ENCODE measurements at places on chromosomes 3 and 15.
A peak's percentile ranks its signal among the peaks of the same experiment; 100 is the strongest.

- no peaks in the 10 kb centered on the region for H3K4me1 ChIP-seq
- no peak for DNase-seq
- no peak overlapping the region for H3K27ac ChIP-seq
- no peaks in the 10 kb centered on the region for H3K27me3 ChIP-seq
- no peak overlapping the region for H3K4me3 ChIP-seq
These were observed 32.9 kb downstream of the PLCH1 start for GRCh38 chr3:155712008-155712407.

- H3K27ac ChIP-seq: no peak overlapping the region
- 0 out of 2 replicates have a peak, but pooled peaks cover 2% of the 10 kb centered on the region for H3K27me3 ChIP-seq
- DNase-seq: no peak
- H3K4me1 ChIP-seq: peaks cover 2% of the 10 kb centered on the region
- H3K4me3 ChIP-seq: no peak overlapping the region
These were observed 19.7 kb upstream of the CCDC174 start for GRCh38 chr3:14631687-14632441.

DNA sequence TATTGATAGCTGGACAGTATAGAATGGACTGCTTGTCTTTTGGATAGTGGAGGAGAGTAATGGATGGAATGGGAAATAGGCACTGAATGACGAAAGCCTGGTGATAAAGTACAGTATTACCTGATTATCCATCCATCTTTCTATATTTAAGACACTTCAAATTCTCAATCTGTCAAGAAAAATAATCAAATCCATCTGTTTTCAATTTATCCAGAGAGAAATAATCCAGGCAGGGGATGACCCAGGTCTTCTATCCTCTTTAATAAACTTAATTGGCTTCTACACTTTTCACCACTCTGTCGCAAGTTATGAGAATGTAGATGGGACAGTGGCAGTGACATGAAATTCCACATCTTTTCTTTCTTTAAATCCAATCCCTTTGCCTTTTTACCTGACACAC lies 420.3 kb upstream of the PDZRN3 start:
- DNase-seq: no peak
- H3K27ac ChIP-seq: no peak overlapping the region
- H3K4me1 ChIP-seq: no peaks in the 10 kb centered on the region
- H3K36me3 ChIP-seq: no peaks in the 10 kb centered on the region

GRCh38 chr15:28986108-28986507 lies 100.3 kb downstream of the APBA2 start:
- peaks cover 7% of the 10 kb centered on the region for H3K27me3 ChIP-seq
- DNase-seq: no peak
- no peaks in the 10 kb centered on the region for H3K36me3 ChIP-seq
- H3K27ac ChIP-seq: no peak overlapping the region

GRCh38 chr15:89495638-89496145 lies 691 bp downstream of the RHCG start:
- H3K4me1 ChIP-seq: peaks cover 4% of the 10 kb centered on the region
- no peaks in the 10 kb centered on the region for H3K36me3 ChIP-seq
- no peak overlapping the region for H3K4me3 ChIP-seq
- H3K27me3 ChIP-seq: no peaks in the 10 kb centered on the region

DNA sequence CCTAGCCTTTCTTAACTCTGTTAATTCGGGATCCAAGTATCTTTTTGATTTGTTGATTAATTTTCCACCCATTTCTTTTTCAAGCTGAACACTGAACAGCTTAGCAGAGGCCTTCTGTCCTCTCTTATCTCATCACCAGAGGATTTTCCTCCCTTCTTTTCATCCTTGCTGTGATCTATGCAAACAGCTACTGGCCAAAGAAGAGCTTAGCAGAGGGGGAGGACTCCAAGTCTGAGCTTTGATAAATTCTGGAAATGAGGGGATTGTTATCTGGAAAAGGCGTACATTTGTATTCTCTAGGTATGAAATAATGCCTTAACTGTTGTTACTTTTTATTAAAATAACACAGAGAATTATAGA lies 13.4 kb downstream of the DZIP3 start:
- H3K27me3 ChIP-seq: no peaks in the 10 kb centered on the region
- H3K4me1 ChIP-seq: no peaks in the 10 kb centered on the region

DNA sequence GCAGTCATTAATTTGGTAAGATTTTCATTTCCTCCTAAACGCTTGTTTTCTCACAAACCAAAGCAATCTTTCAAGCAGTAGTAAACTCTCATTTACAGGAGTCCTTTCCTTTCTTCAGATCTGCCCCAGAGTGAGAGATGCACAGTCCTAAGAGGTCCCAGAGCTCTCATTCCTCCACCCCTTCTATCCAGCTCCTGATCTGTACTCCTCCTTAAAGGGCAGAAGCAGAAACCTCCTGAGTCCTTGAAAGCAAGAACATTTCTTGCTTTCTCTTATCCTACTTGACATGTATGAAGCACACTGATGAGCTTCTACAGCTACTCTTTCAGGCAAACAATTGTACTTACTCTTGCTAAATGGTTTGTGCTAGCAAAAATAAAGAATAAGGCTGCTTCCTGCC lies 11.7 kb downstream of the EXD1 start:
- no peak overlapping the region for H3K4me3 ChIP-seq
- H3K27me3 ChIP-seq: no peaks in the 10 kb centered on the region
- H3K4me1 ChIP-seq: no peaks in the 10 kb centered on the region
- no peaks in the 10 kb centered on the region for H3K36me3 ChIP-seq
- no peak for DNase-seq

DNA sequence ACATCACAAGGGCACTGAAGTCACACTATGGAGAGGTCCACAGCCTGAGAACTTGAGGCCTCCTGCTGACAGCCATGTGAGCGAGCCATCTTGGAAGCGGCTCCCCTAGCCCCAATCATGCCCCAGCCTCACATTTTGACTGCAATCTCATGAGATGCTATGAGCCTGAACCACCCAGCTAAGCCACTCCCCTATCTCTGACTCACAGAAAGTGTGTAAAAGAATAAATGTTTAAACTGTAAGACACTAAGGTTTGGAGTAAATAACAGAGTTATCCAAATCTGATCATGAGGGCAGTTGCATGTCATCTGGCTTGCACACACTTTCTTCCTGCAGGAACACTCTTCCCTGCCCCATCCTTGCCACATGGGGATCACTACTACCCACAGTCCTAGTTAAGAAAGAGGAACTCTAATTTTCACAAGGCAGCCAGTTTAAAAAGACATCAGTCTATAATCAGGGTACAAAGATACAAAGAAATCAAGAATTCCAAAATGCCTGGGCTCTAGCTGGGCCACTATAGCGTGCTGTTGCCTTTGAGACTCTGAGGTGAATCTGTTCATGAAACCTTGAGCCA lies 494.2 kb downstream of the FOXP1 start:
- no peak overlapping the region for H3K4me3 ChIP-seq
- no peaks in the 10 kb centered on the region for H3K36me3 ChIP-seq

GRCh38 chr3:49028298-49028672 lies 913 bp downstream of the IMPDH2 start:
- H3K27ac ChIP-seq: peak overlapping the region; percentile 68
- H3K36me3 ChIP-seq: peaks cover 33% of the 10 kb centered on the region
- DNase-seq: no peak

DNA sequence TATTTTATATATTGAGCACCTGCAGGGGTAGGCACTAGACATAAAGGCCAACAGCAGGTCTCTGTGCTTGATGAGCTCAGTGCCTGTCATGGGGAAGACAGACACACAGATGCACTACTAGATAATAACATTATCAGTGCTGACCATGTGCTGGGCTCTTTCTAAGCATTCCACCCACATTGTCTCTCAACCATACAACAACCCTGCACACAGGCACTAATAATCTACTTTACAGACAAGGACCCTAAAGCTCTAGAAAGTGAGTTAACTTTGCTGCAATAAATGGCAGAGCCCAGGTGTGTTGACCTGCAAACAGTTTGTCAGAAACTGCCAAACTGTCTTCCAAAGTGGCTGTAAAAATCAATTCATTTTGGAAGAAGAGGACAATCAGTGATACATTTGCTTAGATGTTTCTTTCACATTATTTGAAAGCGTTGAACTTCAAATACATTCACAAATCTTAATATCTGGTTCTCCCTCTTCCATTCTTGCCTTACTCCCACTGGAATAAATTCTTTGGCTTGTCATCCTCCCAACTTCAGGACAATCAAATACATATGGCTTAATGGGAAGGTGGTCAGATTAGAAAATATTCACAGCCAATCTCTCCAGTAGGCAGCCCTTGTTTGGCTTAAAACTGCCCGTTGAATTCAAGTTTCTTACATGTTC lies 11.0 kb upstream of the PP2D1 start:
- DNase-seq: no peak
- no peak overlapping the region for H3K27ac ChIP-seq
- H3K4me1 ChIP-seq: no peaks in the 10 kb centered on the region
- no peaks in the 10 kb centered on the region for H3K36me3 ChIP-seq

- no peaks in the 10 kb centered on the region for H3K4me1 ChIP-seq
- no peaks in the 10 kb centered on the region for H3K36me3 ChIP-seq
- no peaks in the 10 kb centered on the region for H3K27me3 ChIP-seq
- DNase-seq: no peak
- no peak overlapping the region for H3K27ac ChIP-seq
These were observed 878.5 kb downstream of the PLOD2 start for GRCh38 chr3:145282505-145282904.

- 0 out of 2 replicates have a peak, but pooled peaks cover 3% of the 10 kb centered on the region for H3K4me1 ChIP-seq
- no peak overlapping the region for H3K4me3 ChIP-seq
- no peak for DNase-seq
- no peaks in the 10 kb centered on the region for H3K36me3 ChIP-seq
These were observed 20.9 kb downstream of the KAT2B start for GRCh38 chr3:20060974-20061685.

GRCh38 chr3:130462089-130462488 lies 54.9 kb upstream of the COL6A6 start:
- no peak overlapping the region for H3K4me3 ChIP-seq
- H3K27me3 ChIP-seq: peaks cover 24% of the 10 kb centered on the region
- no peak for DNase-seq

DNA sequence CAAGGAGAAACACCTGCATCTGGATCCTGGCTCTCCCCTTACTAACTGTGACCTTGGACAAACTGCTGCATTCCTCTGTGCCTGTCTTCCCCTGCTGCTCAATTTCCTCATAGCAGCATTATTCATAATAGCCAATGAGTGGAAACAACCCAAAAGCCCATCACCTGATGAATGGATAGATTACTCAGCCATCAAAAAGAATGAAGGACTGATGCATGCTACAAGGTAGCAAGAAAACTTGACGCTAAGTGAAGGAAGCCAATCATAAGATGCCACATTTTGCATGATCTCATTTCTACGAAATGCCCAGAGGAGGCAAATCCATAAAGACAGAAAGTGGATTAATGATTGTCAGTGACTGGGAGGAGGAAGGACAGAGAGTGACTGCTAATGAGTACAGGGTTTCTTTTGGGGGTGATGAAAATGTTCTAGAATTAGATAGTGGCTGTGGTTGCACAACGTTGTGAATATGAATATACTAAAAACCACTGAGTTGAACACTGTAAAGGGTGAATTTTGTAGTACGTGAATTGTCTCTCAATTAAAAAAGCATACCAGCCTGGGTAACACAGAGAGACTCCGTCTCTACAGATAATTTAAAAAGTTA lies 11.2 kb downstream of the IGDCC4 start:
- DNase-seq: no peak
- H3K4me3 ChIP-seq: no peak overlapping the region
- H3K27me3 ChIP-seq: no peaks in the 10 kb centered on the region
- H3K36me3 ChIP-seq: no peaks in the 10 kb centered on the region
- no peak overlapping the region for H3K27ac ChIP-seq

DNA sequence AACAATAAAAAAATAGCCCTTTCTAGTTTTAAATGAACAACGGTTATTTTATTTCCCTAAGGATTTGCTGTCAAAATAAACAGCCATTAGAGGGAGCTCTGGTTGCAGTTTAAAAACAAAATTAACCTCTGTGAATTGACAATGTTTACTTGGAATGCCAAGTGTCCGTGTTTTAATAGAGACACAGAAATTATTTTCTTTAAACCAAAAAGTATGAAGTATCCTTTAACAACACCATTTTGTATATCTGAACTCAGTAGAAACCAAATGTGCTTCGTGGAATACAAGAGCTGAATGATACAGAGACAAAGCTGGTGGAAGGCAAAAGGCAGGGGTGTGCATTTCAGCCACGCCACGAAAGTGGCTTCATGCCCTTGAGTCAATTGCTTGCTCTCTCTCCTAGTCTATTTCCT lies 74.4 kb downstream of the MOBP start:
- DNase-seq: peak; percentile 13
- no peak overlapping the region for H3K27ac ChIP-seq
- H3K36me3 ChIP-seq: no peaks in the 10 kb centered on the region
- no peak overlapping the region for H3K4me3 ChIP-seq
- no peaks in the 10 kb centered on the region for H3K4me1 ChIP-seq
- no peaks in the 10 kb centered on the region for H3K27me3 ChIP-seq

- no peak for DNase-seq
- H3K27ac ChIP-seq: no peak overlapping the region
- H3K4me3 ChIP-seq: no peak overlapping the region
- peaks cover 52% of the 10 kb centered on the region for H3K4me1 ChIP-seq
- no peaks in the 10 kb centered on the region for H3K27me3 ChIP-seq
These were observed 21.8 kb downstream of the ABHD2 start for GRCh38 chr15:89110060-89110459.

GRCh38 chr3:197224034-197224444 lies 74.4 kb downstream of the DLG1 start:
- no peak overlapping the region for H3K27ac ChIP-seq
- H3K36me3 ChIP-seq: no peaks in the 10 kb centered on the region
- no peaks in the 10 kb centered on the region for H3K27me3 ChIP-seq
- H3K4me1 ChIP-seq: peaks cover 9% of the 10 kb centered on the region

DNA sequence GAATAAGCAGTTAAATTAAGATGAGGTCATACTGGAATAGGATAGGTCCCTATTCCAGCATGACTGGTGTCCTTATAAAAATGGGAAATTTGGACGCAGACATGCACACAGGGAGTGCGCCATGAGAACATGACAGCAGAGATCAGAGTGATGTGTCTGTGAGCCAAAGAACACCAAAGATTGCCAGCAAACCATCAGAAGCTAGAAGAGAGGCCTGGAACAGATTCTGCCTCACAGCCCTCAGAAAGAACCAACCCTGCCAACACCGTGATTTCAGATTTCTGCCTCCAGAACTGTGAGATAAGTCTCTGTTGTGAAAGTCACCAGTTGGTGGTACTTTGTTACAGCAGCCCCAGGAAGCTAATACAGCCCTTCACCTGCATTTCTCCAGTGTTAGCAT lies 34.7 kb downstream of the EPHB1 start:
- no peak overlapping the region for H3K27ac ChIP-seq
- DNase-seq: no peak
- H3K4me3 ChIP-seq: no peak overlapping the region
- peaks cover 48% of the 10 kb centered on the region for H3K27me3 ChIP-seq

GRCh38 chr3:65356331-65357248 lies 668.8 kb upstream of the ADAMTS9 start:
- DNase-seq: no peak
- no peaks in the 10 kb centered on the region for H3K4me1 ChIP-seq
- no peak overlapping the region for H3K4me3 ChIP-seq
- no peak overlapping the region for H3K27ac ChIP-seq
- no peaks in the 10 kb centered on the region for H3K36me3 ChIP-seq

Measured in HCT116 (cell line).